HAP-1 (cell line): ENCODE measurements at places on chromosomes 7 and 10.

- DNase-seq = no peak
These were observed 134.0 kb downstream of the PRKAG2 start for GRCh38 chr7:151742713-151743480.

GRCh38 chr10:124532106-124532641 lies 70.6 kb downstream of the LHPP start:
- no peak for DNase-seq

GRCh38 chr10:86556933-86557649 lies 35.5 kb upstream of the WAPL start:
- no peak for DNase-seq

DNA sequence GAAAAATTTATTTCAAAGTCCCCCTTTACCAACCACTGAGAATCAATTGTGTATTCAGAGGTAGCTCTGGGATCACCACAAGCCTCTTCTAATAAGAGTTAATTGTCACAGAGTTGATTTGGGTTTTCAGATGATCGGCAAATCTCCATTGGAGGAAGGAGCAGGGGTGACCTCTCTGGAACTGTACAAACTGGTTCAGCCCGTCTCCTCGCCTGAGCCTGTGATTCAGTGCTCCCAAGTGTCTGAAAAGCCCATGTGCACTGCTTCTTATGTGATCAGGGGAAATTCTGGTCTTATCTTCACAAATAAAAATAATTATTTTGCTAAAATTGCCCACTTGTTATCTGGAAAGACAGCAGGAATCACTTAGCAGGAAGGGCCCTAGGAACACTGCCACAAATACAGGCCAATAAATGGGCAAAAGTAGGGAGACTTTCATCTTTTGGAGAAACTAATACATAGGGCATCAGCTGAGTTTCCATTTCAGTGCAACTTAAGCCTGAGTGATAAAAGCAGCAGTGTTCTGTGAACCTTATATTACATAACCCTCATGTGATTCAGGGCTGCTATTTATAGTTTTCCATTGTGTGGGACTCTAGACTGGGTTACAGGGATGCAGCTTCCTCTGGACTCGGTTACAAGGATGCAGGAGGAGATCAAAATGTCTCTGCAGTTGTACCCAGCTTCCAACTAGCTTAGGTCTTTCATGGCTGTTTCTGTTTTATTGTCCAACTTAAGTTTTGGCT lies 32.3 kb downstream of the CDK1 start:
- no peak for DNase-seq

DNA sequence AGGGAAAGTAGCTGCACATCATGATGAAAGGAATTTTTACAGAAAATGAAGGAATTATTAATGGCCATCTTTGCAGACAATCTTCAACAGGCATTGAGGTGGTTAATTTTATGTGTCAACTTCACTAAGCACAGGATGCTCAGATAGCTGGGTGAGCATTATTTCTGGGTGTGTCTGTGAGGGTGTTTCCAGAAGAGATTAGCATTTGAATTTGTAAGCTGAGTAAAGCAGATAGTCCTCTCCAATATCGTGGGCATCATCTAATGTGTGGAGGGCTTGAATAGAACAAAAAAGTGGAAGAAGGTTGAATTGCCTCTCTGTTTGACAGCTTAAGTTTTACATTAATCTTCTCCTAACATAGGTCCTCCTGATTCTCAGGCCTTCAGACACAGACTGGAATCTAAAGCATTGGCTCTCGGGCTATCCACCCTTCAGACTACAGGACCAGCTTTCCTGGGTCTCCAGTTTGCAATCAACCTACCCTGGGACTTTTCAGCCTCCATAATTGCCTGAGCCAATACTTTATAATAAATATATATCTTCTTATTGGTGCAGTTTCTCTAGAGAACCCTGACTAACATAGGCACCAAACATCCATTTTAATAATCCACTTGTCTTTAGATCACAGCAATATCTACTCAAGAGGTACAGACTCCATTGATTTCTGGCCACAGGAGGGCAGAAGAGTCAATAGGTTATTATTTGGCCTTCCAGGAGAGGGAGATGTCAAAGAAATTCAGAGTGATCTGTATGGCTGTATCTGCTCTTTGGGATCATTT lies 10.5 kb upstream of the CRPPA start:
- DNase-seq = peak; percentile 52

DNA sequence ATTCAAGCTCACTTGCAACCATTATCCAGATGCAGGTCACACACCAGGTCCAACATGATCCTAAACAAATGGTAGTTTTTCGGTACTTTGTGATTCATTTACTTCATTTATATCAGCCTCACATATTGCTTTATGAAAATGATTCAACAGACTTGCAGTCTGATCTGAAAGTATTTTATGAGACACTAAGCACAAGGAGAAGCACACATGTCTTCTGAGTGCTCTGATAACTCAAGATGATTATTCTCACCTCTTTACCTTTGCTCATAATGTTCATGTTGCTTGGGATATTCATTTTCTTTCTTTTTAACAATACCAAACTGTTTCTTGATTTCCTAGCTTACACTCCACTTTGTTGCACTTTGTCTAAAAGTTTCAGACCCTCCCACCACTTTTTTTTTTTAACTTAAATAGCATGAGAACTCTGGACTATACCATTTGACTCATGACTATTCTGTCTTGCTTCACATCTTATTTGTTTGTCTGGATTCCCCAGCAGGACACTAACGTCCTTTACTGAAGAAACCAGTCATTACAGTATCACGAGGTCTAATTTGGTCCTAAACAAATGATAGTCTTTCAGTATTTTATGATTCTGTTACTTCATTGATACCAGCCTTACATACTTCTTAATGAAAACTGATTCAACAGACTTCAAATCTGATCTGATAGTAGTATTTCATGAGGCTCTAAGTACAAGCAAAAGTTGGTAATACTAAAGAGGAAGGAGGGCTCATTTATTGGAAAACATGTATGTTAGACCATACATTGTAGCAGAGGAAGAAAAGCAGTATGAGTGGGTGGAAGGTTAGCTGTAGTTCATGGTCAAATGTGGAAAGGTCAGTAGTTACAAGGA lies 171.8 kb upstream of the AHR start:
- no peak for DNase-seq
